Activated T-cell treated with anti-CD3 and anti-CD28 coated beads for 1 hour (primary cell): ENCODE measurements at places on chromosomes 11 and 22.
A peak's percentile ranks its signal among the peaks of the same experiment; 100 is the strongest.

GRCh38 chr22:50089682-50090411 lies at the start of gene MOV10L1:
Gene MOV10L1, plus strand, starts transcription at chr22:50090006. Its CDS starts 83 bp downstream, at chr22:50090089.
- no peak for DNase-seq

GRCh38 chr11:8766043-8766987 lies 83.7 kb downstream of the RPL27A start:
- no peak for DNase-seq

GRCh38 chr11:123426789-123427188 lies 3.3 kb upstream of the GRAMD1B start:
- DNase-seq = no peak

DNA sequence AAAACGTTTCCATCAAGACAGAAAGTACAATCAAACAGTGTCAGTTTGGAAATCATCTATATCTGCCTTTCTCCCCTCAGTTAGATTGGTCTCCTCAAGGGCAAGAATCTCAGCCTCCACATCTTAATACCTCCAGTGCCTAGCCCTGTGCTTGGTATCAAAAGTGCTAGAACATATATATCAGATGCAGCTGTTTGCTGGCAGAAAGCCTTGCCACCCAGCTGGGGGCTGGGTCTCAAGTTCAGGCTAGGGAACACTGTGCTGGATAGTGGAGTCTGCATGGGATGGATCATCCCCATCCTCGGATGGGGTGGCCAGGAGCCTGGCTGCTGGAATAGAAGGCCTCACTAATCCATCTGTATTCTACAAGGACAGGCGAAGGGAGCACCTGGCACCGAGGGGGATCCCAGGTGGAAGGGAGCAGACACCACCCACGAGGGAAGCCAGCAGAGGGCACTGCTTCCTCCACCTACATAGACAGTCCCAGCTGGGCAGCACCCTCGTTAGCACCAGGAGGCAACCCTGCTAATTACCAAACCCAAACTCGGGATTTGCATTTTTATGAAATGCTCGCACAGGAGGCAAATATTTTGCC lies 602.2 kb downstream of the BUD13 start:
- no peak for DNase-seq

DNA sequence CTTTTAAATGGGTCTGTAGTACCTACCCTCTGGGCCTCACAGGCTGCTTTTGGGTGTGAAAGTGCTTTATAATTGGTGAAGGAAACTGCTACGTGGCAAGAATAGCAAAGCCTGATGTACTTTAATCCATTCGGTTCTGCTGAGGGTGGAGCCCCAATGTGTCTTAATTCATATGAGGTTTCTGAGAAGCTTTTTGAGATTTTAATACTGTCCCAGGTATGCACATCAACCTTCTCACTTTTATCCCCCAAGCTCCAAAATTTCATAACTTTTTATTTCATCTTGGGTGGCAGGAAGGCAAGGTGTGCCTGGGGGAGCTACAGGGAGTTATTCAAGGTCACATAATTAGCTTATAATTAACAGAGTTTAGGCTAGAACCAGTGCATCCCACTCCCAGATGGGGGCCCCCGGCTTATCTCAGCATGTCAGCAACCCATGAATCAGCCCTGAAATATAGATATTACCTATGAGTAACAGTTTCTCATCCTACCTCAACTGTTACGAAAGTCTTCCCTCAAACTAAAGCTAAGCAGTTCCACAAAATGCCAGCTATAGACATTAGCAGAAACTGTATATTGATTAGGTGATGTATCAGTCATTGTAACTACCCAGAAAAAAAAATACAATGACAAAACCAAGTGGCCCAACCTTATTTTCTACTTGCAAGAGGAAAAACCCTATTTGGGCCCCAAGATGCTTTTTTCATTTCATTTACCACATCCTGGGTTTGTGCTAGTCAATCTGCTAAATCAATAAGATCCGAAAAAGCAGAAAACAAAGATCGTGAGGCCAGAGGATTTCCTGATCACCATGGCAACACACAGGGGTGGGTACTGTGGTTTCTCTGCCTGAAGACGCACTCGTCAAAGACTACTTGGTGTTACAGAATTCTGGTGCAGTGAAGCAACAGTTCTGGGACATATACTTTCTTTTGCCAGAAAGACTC lies 26.7 kb downstream of the CD44 start:
- DNase-seq = peak; percentile 69

GRCh38 chr11:122042981-122043380 lies 73.0 kb downstream of the BLID start:
- DNase-seq = no peak

GRCh38 chr11:119594639-119595249 lies 134.3 kb downstream of the NECTIN1 start:
- DNase-seq = no peak

GRCh38 chr11:45078236-45079074 lies 68.0 kb upstream of the PRDM11 start:
- no peak for DNase-seq

DNA sequence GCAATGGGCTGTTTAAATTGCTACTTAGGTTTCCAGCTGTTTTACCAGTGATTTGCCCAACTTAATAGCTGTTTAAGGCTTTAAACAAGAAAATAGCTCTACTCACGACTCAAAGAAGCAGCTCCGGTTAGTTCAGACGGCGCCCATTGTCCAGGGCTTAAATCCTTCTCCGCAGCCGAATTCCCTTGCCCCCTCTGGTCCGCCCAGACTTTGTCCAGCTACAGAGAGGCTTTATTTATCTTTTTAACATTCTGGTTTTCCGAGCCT lies 20.9 kb upstream of the SCUBE1 start:
- no peak for DNase-seq

GRCh38 chr11:68541116-68541515 lies 80.6 kb downstream of the PPP6R3 start:
- no peak for DNase-seq

GRCh38 chr11:92048415-92048814 lies 176.2 kb upstream of the FAT3 start:
- no peak for DNase-seq

DNA sequence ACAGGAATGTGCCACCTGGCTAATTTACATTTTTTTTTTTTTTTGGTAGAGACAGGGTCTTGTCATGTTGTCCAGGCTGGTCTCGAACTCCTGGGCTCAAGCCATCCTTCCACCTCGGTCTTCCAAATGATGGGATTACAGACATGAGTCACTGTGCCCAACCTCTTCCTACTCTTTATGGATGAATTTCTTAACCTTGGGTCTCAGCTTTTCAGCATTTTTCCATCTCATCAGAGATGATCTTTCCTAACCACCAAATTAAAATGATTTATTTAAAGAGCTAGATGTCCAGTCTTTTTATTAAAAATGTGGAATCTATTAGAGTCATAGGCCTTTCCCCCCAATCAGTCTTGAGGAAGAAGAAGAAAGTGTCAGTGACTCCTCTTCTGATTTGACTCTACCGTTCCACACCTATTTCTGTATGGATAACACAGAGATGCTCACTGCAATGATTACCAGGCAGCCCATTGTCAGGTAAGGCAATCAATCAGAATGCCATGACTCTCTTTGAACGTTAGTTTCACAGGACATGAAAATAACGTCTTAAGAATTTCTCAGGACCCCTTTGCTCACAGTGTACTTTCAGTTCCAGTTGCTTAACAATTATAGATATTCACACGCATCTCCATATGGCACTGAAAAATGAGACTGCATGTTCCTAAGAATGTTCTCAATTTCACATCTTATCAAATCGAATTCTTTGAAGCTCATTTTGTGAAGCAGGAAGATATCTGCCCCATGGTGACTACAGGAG lies 51.0 kb downstream of the MIAT start:
- DNase-seq = no peak

DNA sequence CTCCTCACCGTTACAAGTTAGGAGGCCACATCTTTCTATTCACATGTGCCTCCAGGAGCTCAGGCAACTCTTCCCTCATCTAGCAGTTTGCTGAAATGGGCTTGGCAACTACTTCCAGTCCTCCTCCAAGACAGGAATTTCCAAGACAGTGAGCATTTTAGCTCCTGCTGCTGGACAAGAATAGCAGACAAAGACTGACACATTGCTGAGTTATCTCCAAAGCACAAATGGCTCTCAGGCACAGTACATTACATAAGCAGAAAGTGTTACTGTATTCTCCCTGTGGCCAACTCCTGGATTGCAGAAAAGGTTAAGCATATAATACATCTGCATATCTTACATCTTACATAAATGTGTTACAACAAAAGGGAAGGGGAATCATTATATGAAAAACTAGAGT lies 83.2 kb upstream of the POU2AF2 start:
- DNase-seq = no peak

DNA sequence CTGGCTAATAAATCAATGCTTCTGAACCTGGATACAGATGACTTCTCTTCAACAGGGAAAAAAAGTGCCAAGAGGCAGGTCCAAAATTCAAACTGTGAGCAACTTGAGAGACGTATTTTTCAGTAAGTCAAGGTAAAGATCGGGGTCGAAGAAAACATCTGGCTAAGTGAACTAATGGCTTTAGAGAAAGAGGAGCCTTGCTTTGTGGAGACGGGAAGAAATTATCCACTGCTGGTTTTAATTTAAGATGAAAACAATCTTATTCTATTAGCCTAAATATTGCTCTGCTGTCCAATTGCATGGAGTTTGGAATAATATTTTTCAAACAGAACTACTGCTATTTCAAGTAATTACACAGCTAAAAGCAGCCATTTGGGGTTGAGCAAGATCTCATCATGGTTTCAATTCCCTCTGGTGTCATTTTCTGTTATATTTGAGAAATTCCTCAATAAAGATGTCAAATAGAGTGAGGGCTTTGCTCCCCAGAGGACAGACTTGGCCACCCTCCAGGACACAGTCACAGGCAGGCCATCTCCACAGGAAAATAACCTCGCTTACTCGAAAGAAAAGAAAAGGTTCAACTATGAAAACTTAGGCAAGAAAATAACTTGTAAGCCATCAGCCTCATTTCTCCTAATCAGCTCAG lies 29.8 kb downstream of the SCUBE1 start:
- no peak for DNase-seq

DNA sequence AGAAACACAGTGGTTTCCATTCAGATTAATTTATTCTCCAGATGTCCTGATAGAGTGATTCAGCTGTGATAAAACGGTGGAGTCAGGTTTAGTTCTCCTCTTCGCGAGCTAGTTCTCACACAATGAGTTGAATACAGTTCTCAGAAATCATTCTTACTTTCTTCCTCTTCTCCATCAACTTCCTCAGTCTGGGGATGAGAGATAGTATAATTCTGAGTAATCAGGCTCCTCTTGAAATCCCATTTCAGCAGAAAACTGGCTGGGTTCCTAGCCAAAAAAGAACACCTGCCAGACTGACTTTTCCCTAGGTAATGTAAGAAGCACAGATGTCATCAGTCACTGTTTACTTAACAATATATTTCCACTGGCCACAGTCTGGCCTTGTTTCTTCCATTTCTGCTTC lies 76.7 kb downstream of the SVIP start:
- DNase-seq = no peak

DNA sequence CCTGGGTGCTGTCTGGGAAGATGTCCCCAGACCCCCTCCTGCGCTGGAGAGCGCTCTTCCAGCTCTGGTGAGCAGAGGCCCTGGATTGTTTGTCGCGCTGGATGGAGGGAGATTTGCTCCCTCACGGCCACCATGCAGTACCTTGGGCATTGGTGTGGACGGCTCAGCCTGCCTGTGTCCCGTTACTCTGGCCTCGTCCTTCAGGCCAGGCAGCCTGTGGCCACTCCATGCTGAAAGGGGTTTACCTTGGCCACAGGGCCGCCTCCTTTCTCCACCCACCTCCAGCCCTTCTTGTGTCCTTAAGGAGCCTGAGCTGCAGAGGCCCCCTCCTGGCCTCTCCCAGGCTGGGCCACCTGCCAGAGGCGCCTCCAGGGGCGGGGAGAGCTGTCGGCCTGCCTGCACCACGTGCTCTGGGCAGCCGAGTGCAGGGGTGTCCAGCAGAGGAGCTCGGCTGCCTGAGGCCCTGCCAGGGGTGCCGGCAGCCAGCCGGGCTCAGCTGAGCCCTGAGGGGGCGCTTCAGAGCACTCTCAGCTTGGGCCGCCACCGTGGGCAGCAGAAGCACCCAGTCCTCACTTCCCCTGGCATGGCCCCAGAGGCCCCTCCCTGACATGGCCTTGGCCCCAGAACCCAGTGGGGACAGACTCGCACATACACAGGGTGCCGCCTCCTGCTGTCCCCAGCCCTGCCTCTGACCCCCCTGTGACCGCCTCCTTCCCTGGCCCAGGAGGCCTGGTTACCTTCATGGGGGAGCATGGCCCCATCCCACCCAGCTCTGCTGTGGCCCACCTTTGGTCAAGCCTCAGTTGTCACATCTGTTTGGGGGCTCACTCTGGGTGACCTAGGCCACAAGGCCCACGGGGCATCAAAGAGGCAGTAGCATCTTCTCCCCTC lies 3.4 kb downstream of the CCND1 start:
- no peak for DNase-seq

DNA sequence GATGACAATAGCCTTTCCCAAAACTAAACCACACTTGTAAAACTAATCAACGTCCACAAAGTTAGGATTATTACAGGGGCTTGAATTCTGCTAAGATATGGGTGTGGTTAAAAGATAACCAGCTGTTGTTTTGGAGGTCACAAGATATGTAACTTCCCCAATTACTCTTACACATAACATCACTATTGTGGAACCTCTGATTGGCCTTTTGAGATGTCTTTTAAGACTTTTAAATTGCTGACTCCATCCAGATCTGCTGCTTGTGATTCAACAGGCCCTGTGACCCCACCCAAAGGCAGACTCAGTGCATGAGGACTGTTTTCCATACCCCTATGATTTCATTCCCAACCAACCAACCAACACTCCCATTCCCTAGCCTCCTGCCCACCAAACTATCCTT lies 893.9 kb downstream of the OPCML start:
- no peak for DNase-seq

GRCh38 chr11:8297781-8298440 lies 34.2 kb upstream of the LMO1 start:
- no peak for DNase-seq

GRCh38 chr22:24165673-24166072 lies 15.6 kb upstream of the SUSD2 start:
- DNase-seq = no peak

- no peak for DNase-seq
Measured at GRCh38 chr11:41306431-41306830, 153.0 kb downstream of the LRRC4C start.

GRCh38 chr11:65165410-65166317 lies 4.4 kb upstream of the SPDYC start:
- no peak for DNase-seq

DNA sequence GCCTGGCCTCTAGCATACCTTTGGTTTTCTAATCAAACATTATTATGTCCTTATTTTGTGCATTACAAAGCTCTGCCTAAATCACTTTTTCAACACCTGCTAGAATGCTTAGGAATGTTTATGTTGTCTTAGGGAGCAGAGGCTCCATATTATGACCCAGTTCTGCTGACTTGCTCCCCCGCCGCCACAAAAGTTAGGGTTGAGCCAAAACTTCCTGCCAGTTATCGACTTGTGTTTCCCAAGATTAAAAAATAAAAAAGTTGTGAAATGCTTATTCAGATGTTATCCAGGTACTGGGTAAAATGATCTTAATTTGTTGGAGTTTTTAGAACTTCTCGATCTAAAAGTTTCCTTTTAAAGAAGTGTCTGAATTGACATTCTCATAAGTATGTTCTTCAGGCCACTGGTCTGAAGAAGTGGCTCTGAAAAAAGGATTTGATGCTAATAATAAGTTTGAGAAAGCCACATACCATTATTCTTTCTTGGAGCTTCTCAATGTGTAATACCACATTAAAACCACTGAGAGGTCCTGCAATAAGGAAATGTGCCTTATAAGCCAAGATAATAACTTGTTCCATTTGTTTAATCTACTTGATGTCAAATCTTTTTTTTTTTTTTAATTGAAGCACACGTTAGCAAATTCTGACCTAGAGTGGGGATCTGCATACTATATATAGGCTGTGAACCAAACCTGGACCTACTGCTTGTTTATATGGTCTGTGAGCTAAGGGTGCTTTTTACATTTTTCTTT lies 2.2 kb downstream of the RNF185 start:
- no peak for DNase-seq

GRCh38 chr11:33444835-33445594 lies 187.8 kb downstream of the HIPK3 start:
- no peak for DNase-seq
